HEK293T (cell line): ENCODE measurements at places on chromosomes 7 and 10.

DNA sequence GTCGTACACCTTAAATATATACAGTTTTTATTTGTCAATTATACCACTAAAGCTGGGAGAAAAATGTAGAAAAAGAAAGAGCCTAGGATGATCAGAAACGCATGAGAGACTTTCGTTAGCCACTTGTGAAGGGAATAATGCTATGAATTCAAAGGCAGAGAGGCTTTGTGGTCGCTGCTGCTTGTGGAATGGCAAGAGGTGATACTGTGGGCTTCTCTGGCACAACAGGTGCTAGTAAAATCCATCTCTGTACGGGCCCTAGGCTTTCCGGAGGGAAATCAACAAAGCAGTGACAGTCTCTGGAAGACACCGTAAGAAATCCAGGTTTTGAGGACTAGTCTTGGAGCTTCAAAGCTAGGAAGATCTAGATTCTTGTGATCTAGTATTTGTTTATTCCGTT is 52.6 kb downstream of the LRRC72 start:
- no peak for DNase-seq

DNA sequence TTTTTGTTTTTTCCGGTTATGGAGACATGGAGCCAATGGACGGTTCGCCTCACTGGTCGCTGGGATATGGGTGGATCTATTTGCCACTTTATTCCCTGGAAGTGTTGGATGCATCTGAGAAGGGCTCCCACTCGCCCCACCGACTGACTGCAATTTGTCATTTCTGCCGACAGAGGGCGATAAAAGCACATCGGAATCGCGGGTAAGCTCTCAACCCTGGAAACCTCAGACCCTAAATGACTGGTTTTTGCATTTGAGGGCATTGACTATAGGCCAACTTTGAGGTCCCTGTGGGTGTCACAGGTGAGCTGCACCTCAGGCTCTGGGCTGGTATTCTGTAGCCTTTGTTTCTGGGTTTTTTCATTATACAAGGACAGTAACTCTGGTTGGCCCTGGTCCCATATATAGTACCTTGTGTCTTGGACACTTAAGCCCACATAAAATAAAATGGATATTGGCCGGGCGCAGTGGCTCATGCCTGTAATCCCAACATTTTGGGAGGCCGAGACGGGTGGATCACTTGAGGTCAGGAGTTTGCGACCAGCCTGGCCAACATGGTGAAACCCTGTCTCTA is 11.9 kb upstream of the OPALIN start:
- DNase-seq = peak; percentile 87

- no peak for DNase-seq
Observed at GRCh38 chr7:158811461-158811860, 17.8 kb downstream of the ESYT2 start.

DNA sequence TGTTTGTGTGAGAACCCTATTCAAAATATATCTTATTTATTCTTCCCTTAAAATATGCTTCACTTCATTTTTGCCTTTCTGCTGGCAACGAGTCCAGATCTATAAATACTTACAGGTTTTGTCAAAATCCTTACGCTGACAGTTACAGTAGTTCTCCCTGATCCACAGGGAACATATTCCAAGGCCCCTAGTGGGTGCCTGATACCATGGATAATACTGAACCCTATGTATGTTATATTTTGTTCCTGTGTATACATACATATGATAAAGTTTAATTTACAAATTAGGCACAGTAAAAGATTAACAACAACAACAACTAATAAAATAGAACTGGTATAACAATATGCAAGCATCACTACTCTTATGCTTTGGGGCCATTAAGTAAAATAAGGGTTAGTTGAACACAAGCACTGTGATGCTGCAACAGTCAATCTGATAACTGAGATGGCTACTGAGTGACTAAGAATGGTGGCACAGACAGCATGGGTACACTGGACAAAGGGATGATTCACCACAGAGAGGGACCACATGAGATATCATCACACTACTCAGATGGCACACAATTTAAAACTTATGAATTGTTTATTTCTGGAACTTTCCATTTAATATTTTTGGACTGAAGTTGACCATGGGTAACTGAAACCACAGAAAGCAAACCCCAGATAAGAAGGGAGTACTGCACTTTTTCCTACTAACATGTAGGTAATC is 29.4 kb upstream of the PCGF5 start:
- no peak for DNase-seq

DNA sequence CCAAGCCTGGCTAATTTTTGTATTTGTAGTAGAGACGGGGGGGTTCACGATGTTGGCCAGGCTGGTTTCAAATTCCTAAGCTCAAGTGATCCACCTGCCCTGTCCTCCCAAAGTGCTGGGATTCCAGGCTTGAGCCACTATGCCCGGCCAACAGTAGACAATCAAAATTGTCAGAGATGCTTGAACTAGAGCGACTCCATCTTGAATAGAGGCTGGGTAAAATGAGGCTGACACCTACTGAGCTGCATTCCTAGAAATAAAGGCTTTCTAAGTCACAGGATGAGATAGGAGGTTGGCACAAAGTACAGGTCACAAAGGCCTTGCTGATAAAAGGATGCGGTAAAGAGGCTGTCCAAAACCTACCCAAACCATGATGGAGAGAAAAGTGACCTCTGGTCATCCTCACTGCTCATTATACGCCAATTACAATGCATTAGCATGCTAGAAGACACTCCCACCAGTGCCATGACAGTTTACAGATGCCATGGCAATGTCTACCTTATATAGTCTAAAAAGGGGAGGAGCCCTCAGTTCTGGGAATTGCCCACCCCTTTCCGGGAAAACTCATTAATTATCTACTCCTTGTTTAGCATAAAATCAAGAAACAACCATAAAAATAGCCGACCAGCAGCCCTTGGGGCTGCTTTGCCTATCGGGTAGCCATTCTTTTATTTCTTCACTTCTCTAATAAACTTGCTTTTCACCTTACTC is 134.5 kb downstream of the BAMBI start:
- DNase-seq = no peak

- no peak for DNase-seq
Observed at GRCh38 chr7:137667633-137668387, 179.0 kb downstream of the DGKI start.

DNA sequence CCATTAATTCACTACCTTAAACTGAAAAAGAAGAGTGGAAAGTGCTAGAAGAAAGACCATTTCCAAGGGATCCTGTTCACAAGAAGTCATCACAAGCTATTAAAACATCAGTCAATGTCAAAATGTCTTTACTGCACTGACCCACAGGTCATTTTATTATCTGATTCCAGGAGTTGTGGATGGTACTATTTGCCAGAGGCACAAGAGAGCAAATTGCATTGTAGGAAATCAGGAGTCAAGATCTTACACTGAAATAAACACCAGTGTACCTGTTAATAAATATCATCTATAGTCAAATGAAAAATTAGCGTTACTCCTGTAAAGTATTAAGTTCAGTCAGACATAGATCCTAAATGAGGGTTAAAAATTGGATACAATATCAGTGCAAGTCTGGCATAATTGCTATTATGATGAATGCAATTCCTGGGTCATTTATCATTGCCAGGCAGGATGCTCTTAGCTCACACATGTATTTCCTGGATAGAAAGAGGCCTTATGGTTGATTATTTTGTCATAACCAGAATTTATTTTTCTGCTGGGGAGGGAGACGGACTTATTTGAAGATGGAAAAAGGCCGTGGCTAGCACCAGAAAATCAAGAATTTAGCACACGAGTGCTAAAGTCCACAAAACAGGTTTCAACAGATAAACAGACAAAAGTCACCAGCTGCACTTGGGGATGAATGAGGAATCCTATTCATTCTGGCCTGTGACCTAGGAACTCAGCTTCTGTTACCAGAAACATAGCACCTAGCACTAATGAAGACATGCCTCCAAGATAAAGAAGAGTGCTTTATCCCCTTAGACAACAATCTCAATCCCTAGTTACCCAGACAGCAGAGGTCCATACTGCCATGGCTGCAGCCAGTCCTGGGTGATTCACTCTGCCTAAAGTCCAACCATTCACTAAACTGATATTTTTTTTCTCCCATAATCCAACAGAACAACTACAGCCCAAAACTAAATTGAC is 683.1 kb upstream of the POM121L12 start:
- no peak for DNase-seq

GRCh38 chr10:76329891-76330575 is 898.6 kb downstream of the LRMDA start:
- DNase-seq = no peak

DNA sequence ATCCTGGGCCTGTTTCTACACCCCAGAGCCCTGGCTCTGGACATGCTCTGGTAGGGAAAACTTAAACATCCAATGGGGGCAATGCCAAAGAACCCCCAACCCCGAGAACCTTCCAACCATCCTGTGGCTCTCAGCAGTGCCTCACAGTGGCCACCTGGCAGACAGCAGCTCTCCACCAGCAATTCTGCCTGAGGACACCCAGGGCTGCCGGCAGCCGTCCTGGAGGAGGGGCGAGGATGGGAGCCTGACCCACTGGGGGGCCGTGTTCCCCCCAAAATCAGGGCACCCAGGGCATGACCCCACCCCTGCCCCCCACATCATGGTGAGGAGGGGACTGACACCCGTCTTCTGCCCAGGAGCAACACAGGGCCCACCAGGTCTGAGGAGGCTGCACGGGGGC is 32.7 kb downstream of the DPYSL4 start:
- DNase-seq = peak; percentile 35

- DNase-seq = no peak
Observed at GRCh38 chr7:5667391-5667790, 114.1 kb downstream of the RNF216 start.

DNA sequence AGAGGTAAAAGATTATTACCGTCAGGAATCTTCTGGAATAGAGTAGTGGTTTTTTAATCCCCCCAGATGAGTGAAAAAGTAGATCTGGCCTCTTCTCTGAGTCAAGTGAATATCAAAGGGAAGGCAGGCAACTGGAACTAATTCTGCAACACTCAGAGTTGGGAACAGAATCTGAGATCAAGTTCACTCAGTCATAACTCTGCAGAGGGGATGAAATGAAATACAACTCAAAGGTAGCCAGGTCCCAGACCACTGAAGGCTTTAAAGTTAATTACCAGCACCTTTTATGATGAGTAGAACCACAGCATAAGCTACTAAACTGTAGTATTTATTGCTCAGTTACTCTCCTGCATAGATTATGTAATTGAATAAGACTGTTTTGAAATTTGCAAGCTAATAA is 455.6 kb upstream of the AKR1E2 start:
- no peak for DNase-seq

GRCh38 chr7:37129035-37129425 is 319.6 kb downstream of the ELMO1 start:
- DNase-seq = no peak
